ENCODE measurements at places on chromosomes 1 and 21.

DNA sequence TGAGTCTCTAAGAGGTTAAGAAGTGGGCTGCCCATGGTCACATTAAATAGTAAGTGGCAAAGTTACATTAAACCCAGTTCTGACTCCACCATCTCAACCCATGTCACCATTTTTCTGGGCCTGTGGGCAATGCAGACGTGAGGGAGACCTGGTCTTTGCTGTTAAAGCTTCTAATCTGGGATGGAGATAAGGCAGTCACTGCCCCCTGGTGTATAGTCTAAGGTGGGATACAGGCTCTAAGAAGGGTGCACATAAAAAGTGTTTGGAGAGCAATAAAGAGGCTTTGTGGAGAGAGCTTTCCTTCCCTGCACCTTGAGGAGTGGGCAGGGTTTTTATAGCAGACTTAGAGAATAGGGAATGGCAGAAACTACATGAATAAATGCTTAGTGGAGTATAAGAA is 141.3 kb downstream of the ROR1 start:
- DNase-seq, result no peak

- DNase-seq, result no peak
Observed at GRCh38 chr1:3456449-3456963, 2.0 kb downstream of the ARHGEF16 start.

DNA sequence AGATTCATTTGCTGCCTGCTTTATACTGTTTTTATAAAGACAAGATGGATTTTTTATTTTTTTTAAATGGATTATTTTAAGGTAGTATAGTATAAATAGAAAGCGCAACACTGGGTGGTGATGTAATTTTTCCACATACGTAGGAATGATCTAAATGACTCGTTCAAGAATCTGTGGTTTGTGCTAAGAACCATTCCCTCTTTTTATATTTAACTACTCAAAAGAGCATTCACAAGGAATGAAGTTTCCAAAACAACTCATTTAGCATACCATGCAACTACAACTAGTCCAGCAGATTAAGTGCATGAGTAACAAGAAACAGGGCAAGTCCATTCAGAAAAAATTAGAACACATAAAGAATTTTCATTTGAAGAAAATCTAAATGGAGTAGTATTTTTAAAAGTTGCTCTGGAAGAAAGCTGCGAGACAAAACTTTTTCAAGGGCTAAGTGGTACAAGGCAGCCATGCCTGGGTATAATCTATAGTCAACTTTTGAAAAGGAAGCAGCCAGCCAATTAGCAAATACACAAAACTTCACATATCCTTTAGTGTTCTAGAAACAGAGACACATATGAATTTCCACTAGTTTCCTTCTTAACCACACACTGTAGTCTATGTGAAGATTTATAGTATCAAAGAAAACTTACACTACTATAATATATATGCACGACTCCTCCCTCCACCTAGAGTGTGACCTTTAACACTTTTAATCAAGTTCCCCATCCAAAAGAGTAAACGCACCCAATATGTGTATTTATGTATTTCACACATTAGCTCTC is 23.4 kb downstream of the GTF2B start:
- DNase-seq, result no peak

DNA sequence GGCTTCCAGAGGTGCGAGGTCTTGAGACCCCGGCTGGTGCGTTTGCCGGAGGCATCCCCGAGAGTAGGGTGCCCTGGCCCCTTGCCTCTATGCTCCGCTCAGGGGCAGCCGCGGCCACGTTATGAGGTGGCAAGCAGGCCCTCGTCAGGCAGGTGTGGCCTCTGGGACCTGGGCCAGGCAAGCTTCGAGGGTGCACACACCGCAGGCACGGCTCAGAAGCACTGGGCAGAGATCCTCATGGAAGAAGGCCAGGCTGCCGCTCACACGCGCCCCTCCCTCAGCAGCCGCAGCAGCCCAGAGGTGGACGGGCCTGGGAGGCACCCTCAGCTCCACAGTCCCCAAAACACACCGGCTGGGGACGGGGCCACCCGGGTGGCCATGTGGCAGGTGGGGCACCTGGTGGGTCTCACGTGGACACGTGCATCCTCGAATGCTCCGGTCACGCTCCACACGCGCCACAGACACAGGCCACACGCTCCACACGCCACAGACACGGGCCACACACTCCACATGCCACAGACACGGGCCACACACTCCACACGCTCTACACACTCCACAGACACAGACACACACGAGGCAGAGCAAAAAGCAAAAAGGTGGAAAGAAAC is 6.5 kb downstream of the SDF4 start:
- no peak for DNase-seq

GRCh38 chr1:112297536-112297935 is 98.5 kb upstream of the CTTNBP2NL start:
- DNase-seq, result no peak
